GM04504 (cell line): ENCODE measurements at places on chromosomes 11 and 22.

- no peak for DNase-seq
These were observed 373.7 kb upstream of the B3GAT1 start for GRCh38 chr11:134785660-134786284.

- no peak for DNase-seq
These were observed 52.2 kb downstream of the JAM3 start for GRCh38 chr11:134120921-134121526.

DNA sequence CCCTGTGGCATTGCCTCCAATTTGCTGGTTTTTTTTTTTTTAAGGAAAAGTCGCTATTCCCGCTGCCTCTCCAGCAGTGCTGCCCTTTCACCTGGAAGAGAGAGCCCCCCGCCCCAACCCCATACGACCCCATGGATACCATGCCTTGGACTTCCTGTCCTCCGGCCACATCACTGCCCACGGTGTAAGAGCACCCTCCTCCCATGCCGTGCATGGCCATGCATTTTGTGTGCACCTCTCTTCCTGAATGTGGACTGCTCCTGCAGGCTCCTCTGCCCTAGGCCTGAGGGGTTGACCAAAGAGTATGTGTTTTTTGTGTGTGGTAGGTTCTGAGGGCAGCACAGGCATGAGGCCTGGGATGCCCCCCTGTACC is 65.6 kb upstream of the SPON1 start:
- DNase-seq = no peak

- no peak for DNase-seq
These were observed 733.0 kb upstream of the KIRREL3 start for GRCh38 chr11:127733552-127733951.

GRCh38 chr11:131759140-131759539 is 388.7 kb downstream of the NTM start:
- DNase-seq = no peak

DNA sequence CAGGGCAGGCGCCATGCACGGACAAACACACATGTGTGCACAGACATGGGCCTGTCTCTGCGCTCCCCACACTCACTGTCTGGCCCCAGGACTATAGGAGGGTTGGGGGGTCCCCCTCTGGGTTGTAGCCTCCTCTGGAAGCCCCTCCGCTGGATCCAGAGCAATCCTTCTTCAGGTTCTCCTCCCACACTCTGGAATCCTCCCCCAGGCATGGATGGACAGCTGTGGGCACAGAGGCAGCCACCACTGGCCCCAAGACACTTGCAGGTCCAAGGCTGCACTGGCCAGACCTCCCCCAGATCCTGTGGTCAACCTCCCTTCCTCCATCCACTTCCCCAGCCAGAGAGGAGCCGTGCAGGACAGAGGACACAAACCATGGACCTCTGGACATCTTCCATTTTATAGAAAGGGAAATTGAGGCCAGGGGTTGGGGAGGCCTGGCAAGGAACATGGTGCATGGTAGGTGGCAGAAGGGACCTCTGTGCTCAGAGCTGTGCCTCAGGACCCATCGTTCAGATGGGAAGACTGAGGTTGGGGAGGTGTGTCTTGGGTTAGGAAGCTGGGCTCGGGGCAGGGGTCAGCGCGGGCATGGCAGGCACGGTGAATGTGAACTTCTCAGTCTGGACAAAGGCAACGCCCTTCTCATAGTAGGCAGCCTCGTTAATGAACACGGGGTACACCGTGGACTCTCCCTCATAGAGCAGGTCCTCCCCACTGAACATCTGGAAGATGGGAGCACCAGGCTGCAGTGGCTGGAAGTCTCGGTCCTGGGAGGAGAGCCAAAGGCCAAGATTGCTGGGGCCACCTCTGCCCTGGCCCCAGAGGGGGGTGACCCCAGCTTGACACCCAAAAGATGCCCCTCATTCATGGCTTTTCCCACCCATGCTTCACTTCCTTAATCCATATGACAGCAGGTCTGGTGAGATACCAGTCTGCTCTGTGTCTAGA is 2.9 kb upstream of the TBX10 start:
- DNase-seq = no peak

GRCh38 chr11:106070606-106071005 is 6.5 kb downstream of the KBTBD3 start:
- no peak for DNase-seq

DNA sequence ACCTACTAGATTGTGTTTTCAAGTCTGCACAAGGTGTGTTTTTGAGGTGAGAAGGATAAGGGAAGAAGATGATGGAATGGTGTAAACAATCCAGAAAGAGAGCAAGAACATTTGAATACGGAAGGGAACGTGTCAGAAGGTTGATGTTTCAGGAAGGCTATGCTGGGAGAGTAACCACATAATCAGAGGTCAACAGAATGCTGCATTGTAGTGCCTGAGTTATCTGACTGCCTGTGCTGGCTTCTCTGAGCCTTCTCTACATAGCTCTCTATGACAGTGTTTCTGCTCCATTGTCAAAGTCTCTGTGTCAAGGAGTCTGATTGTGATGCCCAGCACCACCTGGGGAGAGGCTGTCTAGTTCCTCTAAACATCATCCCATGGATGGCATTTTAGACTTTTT is 74.1 kb downstream of the CYB5R2 start:
- no peak for DNase-seq
